Activated naive CD8-positive, alpha-beta T cell treated with anti-CD3 and anti-CD28 coated beads, Interleukin-2, amount 50 U/mL, for 24 hours (primary cell): ENCODE measurements at places on chromosomes 11 and 22.

- peak; percentile 93 for DNase-seq
Observed at GRCh38 chr22:37077802-37078448, 26.4 kb downstream of the KCTD17 start.

GRCh38 chr11:61075891-61076290, 26.4 kb upstream of the CD5 start:
- no peak for DNase-seq

DNA sequence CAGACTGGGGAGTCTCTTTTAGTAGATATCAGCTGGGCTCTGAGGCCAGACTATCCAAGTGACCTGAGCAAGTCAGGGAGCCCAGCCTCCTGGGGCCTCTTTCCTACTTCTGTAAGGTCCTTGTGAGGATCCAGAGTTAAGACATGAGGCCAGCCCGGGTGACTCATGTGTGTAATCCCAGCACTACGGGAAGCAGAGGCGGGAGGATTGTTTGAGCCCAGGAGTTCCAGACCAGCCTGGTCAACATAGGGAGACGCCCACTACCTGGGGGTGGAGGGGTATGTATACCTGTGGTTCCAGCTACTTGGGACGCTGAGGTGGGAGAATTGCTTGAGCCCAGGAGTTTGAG, 36.9 kb upstream of the POLA2 start:
- DNase-seq, result no peak

- no peak for DNase-seq
Observed at GRCh38 chr11:65590240-65590738, 5.3 kb downstream of the KCNK7 start.

GRCh38 chr11:60932605-60933356, 8.5 kb downstream of the TMEM132A start:
- no peak for DNase-seq

DNA sequence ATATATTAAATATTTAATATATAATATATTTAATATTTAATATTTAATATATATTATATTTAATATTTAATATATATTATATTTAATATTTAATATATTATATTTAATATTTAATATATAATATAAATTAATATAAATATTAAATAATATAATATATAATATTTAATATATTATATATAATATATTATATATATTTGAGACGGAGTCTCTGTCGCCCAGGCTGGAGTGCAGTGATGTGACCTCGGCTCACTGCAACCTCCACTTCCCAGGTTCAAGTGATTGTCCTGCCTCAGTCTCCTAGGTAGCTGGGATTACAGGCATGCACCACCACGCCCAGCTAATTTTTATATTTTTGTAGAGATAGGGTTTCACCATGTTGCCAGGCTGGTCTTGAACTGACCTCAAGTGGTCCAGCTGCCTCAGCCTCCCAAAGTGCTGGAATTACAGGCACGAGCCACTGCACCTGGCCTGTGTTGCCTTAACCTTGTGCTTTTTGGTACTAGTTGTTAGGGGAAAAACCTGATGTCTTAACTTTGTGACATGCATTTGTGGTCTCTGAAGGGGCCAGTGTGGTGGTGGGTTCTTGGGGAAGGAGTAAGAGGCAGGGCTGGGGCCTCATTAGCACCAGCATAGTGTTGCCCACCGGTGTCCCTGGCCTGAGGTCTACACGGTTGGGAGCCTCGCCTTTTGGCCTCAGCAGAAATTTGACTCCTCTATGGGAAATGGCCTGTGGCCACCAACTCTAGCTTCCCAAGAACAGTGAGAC, 16.6 kb downstream of the SEC14L3 start:
- no peak for DNase-seq

DNA sequence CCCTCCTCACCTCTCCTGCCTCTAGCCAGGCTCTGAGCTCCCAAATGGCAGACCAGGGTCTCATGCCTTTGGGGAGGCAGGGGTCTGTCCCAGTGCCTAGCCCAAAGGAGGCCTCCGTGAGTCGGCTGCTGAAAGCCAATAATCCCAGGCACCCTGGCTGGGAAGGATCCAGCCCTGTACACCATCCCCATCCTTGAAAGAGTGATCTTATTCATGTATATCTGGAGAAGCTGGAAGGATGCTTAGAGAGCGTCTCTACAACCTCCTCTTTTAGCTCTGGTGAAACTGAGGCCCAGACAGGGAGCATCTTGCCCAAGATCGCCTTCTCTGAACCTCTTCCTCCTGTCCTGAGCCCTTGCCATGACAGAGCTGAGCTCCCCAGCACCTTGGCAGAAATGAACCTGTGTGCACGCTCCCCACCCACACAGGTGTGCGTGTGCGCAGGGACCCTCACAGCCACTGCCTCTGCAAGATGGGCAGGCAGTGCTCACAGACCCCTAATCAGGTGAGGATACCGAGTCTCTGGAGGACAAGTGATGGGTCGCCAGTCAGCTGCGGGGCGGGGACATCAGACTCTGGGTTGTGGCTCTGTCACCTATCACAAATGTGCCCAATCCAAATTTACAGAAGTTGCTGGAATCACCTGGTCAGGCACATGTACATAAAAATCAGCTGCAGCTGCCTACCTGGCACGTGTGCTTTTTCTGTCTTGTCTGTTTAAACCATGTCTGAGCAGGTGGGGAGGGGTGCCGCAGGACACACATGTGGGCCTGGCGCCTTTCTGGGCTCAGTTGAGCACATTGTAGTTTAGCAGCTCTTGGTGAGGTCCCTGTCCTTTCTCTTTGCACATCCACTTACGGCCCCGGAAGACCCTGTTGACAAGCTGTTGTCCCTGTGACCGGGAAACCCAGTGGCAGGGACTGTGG, 49.3 kb upstream of the WNT7B start:
- DNase-seq, result no peak

DNA sequence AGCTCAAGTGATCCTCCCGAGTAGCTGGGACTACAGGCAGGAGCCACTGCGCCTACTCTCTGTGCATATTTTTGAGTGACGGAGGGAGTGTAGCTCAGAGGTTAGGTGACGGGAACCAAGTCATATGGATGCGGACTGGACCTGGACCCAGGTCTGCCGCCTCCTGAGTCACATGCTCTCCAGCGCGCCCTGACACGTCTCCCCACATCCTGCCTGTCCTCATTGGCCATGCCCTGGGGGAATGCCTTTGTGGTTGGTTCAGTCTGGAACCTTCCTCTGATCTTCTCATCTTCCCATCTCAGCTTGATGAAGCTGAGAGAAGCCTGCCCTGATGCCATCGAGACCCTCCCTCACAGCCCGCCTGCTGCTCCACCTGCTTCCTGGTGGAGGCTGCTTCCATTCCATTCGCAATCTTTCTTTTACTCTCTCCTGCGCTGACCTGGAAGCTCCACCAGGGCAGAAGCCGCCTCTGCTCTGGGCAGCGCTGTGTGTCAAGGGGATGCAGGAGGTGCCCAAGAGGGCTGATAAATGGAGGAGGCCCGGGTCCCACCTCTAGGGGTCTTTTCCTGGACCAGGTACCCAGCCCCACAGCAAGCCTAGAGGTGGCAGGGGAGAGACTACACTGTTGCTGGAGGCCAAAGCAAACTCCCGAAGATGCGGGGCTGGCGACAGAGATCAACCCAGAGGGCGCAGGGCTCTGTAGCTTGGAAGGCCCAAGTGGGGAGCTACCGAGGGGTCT, 13.9 kb upstream of the BAIAP2L2 start:
- DNase-seq, result no peak

DNA sequence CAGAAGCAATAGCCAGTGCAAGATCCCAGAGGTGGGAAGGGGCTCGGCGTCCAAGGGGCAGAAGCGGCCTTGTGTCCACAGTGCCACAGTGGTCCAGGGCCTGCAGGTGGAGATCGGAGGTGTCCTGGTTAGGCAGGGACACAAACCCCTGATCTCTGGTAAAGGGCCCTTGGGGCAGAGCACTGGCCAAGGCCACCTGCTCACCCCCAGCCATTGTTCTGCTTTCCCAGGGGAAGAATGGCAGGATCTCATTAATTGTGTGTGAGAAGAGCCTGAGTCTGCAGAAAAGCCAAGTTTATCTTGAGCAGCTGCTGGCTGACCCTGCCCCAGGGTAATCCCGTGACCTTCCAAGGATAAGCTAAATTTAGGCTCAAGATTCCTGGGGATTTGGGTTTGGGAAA, 3.1 kb upstream of the CLDN5 start:
- DNase-seq, result no peak

- DNase-seq, result no peak
Observed at GRCh38 chr11:78575478-78575877, 814 bp upstream of the NARS2 start.

DNA sequence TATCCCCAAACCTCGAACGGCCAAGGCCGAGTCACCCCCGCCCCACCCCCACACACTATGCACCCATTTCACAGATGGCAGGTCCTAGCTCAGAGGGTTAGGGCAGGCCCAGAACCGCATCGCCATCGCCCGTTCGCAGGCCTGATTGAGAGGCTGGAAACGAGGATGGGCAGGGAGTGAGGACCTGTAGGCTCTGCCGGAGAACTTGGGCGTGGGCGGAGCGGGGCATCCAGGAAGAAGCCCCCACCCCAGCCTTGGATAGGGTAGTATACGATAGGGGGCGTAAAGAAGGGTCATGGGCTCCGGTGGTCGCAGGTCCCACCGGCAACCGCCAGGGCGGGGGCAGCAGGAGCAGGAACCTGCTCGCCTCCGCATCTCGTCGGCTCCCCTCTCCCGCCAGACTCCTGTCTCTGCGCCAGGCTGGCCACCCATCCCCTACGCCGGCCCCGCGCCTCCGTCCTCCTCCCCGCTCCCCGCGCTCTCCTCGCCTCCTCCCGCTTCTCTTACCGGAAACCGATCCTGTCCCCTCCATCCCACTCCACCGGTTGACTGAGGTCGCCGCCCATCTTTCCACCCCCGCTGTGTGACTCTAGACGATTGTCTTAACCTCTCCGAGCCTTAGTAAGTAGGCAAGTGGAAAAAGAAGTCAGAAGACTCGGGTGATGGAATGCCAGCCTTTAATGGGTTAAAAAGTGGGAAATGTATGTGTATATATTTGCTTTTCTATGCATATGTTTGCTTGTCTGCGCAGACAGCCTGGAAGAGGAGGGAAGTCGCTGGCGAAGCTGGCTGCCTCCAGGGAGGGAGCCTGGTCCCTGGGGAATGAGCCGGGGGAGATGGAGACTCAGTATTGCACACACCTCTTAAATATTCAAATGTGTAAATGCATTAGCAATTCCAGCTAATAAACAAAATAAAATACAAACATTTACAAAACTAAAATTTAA, 52.8 kb downstream of the CYTH4 start:
- DNase-seq, result no peak

- DNase-seq, result peak; percentile 60
Observed at GRCh38 chr11:8604078-8604723, 10.2 kb upstream of the STK33 start.

DNA sequence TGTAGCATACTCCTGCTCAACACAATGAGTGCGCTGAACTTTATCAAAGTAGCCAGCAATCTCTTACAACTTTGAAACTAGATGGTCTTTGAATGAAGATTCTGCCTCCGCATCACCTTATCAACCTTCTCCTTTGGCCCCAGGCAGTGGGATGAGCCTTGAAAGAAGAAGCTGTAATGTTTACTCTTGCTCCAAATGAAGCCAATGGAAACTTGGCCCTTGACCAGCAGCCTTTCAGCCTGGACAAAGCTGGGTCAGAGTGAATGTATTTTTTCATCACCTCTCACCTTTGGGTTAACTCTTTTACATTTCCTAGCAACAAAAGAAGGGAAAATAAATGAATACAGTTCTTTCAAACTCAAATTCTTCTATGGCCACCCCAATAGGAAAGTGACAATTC, 359.1 kb downstream of the KCNA4 start:
- DNase-seq, result no peak

DNA sequence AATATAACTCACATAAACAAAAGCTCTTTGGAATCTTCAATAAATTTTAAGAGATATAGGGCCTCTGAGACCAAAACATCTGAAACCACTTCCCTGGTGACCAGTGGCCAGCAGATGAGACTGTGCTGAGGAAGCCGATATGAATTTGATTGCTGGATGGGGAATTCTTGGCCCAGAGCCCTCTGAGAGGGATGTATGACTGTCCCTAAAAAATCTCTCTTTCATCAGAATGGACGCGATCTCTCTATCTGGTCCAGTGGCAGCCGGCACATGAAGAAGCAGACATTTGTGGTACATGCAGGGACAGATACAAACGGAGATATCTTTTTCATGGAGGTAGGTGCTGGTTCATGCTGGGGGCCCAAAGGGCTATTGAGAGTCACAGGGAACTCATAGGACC, 37.5 kb downstream of the MYBPC3 start:
- no peak for DNase-seq

DNA sequence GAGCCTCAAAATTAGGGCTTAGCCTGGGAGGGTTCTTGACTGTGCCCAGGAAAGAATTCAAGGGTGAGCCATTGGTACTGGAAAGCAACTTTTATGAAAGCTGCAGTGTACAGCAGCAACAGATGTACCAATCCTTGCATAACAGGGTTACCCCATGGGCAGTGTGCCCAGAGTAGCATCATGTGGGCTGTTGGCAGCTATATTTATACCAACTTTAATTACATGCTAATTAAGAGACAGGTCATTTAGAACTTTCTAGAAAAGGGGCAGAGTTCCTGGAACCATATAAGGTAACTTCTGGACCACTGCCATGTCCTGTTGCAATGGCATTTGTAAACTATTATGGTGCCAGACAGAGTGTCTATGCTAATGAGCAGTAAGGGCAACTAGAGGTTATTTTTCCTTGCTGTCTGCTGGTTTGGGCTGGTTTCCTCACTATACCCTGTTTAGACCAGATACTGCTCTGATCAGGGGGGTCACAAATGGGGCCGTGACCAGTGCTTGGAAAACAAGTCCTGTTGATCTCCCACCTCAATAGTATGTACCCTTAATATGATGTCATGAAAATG, 1120.5 kb upstream of the RAG2 start:
- DNase-seq, result no peak

DNA sequence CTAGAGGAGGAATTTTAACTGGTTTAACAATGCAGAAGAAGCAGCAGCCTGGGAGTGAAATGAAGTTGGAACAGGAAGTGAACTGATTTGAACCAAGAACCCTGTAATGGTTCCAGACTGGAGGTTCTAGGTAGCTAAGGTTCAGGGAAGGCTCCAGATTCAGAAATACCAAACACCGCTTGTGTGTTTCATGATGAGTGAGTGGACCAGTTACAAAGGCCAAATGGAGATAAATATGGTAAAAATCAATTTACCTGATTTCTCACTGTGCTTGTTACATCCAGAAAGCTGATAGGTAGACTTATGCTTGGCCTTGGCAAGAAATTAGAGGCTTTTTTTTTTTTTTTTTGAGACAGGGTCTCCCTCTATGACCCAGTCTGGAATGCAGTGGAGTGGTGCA, 12.9 kb downstream of the ATG13 start:
- DNase-seq, result no peak

- DNase-seq, result no peak
Observed at GRCh38 chr11:27717801-27718229, 17.6 kb upstream of the BDNF start.

GRCh38 chr22:30890686-30891442, 77.7 kb downstream of the MORC2 start:
- DNase-seq, result peak; percentile 40

GRCh38 chr11:32511926-32512325, 71.7 kb upstream of the EIF3M start:
- DNase-seq, result no peak

- no peak for DNase-seq
Observed at GRCh38 chr22:21669026-21669425, 3.2 kb downstream of the PPIL2 start.

- no peak for DNase-seq
Observed at GRCh38 chr22:43212434-43212952, 25.6 kb upstream of the TTLL12 start.

GRCh38 chr22:47195156-47195483, 432.7 kb downstream of the TBC1D22A start:
- DNase-seq, result no peak

GRCh38 chr22:38289583-38290082, 16.8 kb upstream of the TMEM184B start:
- no peak for DNase-seq
